HFFc6 (cell line): ENCODE measurements at places on chromosomes 6 and 20. TPM values are rescaled to one million over a fixed set of nuclear protein-coding genes. Genes with fewer than 3 reads are reported as not detected.

The SYNJ2 gene
- total RNA-seq, result 26.7 and 41.0 TPM in 2 replicates

The SOD2 gene
- total RNA-seq, result 72.9 to 87.6 TPM (median 76.8 TPM) in 3 replicates

DNA sequence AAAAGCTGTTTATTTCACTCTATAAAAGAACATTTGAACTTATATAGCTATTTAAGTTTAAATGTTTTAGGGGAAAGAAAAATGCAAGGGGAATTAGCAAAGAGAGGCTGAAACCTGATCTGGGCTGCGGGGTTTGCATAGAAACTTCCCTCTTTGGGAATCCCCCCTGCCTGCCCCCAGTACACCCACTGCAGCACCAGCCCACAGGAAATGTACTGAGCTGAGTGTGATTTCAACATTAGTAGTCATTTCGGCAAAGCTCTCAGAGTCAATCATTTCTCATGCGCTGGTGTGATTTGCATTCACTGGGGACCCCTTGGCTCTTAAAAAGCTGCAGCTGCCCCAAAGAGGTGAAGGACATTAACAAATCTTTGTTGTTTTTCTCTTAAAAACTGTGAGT is 859.4 kb downstream of the MAFB start:
- no peak overlapping the region for H3K4me3 ChIP-seq
- no peaks in the 10 kb centered on the region for H3K4me1 ChIP-seq
- DNase-seq, result no peak
- H3K27me3 ChIP-seq, result no peaks in the 10 kb centered on the region; the same call in 1 of the 2 replicates
- H3K36me3 ChIP-seq, result no peaks in the 10 kb centered on the region

DNA sequence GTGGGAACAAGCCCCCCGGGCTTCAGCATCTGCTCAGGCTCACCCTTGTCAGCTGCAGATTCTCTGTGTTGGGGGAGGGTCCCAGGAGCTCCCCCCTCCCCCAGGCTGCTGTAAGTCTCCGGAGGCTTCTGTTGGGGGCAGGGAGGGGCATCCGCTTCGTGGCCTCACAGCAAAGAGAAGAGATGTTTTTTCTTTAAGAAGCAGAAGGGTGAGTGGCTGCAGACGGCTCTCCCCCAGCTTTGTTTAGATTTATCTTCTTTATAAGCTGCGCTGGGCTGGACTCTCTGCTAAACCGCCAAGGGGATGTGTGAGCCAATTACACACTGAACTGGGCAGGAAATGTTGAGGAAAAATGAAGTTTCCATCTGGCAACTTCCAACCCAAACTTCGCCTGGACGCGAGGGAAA is 48.7 kb upstream of the GATA5 start:
- DNase-seq, result no peak
- H3K4me3 ChIP-seq, result no peak overlapping the region
- H3K27ac ChIP-seq, result no peak overlapping the region
- no peaks in the 10 kb centered on the region for H3K36me3 ChIP-seq

- DNase-seq, result peak; percentile 4
- H3K36me3 ChIP-seq, result no peaks in the 10 kb centered on the region
Observed at GRCh38 chr20:48339190-48339985, 488.4 kb downstream of the PREX1 start.
